Activated CD4-positive, alpha-beta T cell treated with anti-CD3 and anti-CD28 coated beads for 48 hours (primary cell): ENCODE measurements at places on chromosomes 3 and 15.

GRCh38 chr15:47756872-47757271 lies 39.6 kb downstream of the SEMA6D start:
- no peak for DNase-seq

- DNase-seq: no peak
Observed at GRCh38 chr3:133995264-133995663, 34.5 kb downstream of the SLCO2A1 start.

GRCh38 chr15:25178835-25179672 lies 224.3 kb downstream of the SNRPN start:
- no peak for DNase-seq

GRCh38 chr3:120424506-120424905 lies 26.3 kb downstream of the FSTL1 start:
- DNase-seq: no peak

GRCh38 chr3:77323626-77324025 lies 283.7 kb downstream of the ROBO2 start:
- DNase-seq: no peak

DNA sequence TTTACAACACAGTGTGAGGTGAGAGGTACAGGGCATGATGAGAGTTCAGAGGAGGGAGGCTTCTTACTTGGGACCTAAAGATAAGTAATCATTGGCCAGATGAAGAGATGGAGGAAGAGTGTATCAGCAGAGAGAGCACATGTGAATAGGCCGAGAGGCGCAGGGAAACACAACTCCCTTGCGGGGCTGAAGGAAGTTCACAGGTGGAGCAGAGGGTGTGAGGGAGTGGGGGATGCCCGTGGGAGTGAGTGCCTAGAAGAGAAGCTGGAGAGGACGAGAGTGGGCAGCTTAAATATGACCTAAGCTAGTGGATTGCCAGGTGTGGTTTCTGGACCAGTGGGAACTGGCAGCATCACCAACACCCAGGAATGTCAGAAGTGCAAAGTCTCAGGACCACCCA lies 98.2 kb upstream of the TBC1D5 start:
- DNase-seq: no peak

DNA sequence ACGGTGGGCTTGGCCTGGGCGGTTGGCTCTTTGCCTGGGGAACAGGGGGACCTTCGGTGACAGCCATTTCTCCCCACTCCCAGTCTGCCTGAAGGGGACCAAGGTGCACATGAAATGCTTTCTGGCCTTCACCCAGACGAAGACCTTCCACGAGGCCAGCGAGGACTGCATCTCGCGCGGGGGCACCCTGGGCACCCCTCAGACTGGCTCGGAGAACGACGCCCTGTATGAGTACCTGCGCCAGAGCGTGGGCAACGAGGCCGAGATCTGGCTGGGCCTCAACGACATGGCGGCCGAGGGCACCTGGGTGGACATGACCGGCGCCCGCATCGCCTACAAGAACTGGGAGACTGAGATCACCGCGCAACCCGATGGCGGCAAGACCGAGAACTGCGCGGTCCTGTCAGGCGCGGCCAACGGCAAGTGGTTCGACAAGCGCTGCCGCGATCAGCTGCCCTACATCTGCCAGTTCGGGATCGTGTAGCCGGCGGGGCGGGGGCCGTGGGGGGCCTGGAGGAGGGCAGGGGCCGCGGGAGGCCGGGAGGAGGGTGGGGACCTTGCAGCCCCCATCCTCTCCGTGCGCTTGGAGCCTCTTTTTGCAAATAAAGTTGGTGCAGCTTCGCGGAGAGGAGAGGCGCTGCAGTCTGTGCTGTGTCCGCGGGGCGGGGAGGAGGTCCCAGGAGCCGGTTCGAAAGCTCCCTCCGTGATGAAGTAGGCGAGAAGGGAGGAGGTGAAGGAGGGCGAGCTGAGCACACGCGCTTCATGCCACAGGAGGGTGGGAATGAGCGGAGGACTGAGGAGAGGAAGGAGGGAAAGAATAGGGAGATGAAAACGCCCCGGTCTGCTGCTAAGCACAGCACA lies 9.6 kb downstream of the CLEC3B start:
- DNase-seq: peak; percentile 46

DNA sequence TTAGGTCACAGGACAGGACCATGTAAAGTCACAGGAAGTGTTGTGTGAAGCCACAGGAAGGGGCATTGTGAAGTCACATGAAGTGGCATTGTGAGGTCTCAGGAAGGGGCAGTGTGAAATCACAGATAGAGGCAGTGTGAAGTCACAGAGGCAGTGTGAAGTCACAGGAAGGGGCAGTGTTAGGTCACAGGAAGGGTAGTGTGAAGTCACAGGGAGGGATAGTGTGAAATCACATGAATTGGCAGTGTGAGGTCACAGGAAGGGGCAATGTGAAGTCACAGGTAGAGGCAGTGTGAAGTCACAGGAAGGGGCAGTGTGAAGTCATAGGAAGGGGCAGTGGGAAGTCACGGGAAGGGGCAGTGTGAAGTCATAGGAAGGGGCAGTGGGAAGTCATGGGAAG lies 37.9 kb downstream of the GASK1A start:
- DNase-seq: no peak

DNA sequence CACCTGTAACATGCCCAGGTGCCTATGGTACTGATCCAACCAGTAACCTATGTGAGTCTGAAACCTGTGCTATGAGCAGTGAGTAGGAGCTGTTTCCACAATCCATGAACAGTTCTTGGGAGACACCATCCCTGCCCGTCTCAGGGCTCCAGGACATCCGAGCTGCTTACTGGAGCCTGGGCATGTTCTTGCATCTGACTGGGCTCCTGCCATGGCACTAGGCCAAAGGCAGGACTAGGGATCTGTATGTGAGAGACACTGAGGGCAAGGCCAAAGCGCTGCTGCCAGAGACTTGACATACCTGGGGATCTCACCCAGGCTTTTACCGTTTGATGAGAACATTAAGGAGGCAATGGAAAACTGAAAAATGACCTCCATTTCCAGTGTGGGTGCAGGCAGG lies 59.8 kb downstream of the WDR76 start:
- DNase-seq: no peak

DNA sequence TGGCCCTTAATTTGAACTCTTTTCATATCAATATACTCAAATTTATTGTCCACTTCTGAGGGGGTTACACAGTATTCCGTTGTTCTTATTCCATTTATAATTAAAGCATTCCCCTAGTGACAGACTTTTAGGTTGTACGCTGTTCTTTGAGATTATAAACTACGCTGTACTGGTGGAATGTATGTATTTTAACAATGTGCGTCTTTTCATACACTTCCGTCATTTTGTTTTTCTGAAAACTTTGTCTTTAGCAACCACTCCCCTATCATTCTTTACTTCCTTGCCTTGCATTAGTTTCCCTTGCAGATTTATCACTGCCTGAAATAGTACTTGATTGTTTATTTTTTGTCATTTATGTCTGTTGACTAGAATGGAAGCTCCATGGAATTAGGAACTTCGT lies 137.0 kb downstream of the THRB start:
- DNase-seq: no peak

DNA sequence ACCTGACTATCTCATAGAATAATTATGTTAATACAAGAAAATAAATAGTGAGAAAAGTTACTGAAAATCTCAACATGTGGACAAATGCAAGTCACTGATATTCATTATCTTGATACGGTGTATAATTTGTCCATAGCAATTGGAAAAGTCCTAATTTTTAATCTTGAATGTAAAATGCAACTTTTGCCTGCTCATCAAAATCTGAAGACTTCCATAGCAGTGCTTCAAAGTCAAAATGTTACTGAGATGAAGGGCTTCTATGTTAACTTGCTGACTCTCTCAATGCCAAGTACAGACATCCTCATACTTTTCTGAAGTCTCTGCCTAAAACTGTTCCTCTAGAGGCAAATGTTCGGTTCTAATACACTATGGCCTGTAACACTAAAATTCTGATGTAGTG lies 1300.1 kb upstream of the EPHA6 start:
- DNase-seq: no peak

- DNase-seq: peak; percentile 59
Observed at GRCh38 chr3:38004415-38005075, 14.0 kb downstream of the VILL start.

GRCh38 chr15:88872106-88872505 lies 23.2 kb downstream of the HAPLN3 start:
- DNase-seq: no peak

GRCh38 chr15:91224755-91225380 lies 124.8 kb downstream of the SV2B start:
- no peak for DNase-seq

- no peak for DNase-seq
Observed at GRCh38 chr3:175274474-175275218, 415.5 kb downstream of the NAALADL2 start.

GRCh38 chr3:138092023-138092422 lies 23.4 kb downstream of the DZIP1L start:
- no peak for DNase-seq

DNA sequence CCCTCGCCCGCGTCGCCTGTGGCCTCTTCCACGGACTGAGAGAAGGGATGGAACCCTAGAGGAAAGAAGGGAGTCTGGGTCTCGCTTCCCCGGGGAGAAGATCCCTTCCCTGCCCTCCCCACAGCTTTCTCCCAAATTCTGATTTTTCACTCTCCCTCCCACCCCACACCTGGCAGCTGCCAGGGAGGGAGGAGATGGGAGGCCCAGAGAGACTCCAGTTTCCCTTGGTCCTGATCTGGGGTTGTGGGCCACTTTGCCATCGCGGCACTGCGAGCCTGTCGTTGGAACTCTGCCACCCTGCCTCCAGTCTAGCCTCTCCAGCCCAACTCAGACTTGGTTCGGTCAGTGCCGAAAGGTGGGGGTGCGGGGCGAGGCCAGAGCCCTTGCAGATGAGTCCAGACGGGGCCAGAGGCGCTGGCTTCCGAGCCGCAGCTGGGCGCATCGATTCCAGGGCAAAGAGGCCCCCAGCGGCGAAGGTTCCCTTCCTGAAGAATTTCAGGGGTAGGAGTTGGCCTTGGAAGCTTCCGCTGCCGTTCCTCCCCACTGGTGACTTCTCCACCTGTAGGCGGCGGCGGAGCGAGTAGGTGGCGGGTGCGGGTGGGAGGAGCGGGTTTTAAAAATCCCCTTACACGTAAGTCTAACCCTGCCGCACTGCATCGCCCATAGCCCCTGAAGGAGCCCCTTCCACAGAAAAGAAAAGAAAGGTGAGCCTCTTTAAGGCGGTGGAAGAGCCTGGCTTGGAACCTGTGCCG lies 5.2 kb downstream of the WNT5A start:
- no peak for DNase-seq

- no peak for DNase-seq
Observed at GRCh38 chr3:169077394-169077906, 586.1 kb downstream of the MECOM start.

GRCh38 chr3:51860703-51861665 lies at the start of gene IQCF2:
IQCF2 (plus strand) TSS chr3:51861615; CDS start chr3:51861667, 52 bp downstream.
- no peak for DNase-seq

DNA sequence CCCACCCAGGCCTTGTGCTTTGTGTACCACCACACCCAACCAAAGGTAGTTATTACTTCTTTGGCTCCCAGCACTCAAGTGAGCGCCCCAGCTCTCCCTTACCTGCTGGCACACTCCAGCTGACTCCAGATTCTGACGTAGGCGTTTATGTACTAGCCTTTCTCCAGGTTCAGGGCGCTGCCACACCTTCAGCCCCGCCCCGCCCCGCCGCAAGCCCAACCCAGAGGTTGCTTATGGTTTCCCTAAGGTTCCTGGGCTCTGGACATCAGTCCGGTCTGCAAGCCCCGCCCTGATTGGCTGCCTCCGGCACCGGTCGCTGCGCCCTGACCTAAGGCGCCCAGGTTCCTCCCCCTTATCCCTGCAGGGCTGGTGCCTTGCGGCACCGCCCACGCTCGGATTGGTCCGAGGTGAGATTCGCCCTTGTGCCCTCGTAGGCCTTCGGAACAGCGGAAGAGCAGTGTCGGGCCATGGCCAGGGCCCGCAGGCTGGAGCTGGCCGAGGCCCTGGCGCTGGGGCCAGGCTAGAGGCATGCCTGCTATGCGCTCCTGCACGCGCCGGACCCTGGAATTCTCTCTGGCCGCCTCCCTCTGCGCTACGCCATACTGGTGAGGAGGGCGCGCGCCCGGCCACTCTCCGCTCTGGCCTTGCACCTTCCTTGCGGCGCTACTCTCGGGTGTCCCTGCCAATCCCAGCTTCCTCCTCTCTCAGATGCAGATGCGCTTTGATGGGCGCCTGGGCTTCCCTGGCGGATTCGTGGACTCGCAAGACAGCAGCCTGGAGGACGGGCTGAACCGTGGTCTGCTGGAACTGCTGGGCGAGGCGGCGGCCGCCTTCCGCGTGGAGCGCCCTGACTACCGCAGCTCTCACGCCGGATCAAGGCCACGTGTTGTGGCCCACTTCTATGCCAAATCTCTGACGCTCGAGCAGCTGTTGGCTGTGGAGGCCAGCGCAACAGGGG lies 19.8 kb upstream of the NUDT16 start:
- peak; percentile 34 for DNase-seq

GRCh38 chr3:102206511-102207031 lies 228.2 kb upstream of the ZPLD1 start:
- no peak for DNase-seq

DNA sequence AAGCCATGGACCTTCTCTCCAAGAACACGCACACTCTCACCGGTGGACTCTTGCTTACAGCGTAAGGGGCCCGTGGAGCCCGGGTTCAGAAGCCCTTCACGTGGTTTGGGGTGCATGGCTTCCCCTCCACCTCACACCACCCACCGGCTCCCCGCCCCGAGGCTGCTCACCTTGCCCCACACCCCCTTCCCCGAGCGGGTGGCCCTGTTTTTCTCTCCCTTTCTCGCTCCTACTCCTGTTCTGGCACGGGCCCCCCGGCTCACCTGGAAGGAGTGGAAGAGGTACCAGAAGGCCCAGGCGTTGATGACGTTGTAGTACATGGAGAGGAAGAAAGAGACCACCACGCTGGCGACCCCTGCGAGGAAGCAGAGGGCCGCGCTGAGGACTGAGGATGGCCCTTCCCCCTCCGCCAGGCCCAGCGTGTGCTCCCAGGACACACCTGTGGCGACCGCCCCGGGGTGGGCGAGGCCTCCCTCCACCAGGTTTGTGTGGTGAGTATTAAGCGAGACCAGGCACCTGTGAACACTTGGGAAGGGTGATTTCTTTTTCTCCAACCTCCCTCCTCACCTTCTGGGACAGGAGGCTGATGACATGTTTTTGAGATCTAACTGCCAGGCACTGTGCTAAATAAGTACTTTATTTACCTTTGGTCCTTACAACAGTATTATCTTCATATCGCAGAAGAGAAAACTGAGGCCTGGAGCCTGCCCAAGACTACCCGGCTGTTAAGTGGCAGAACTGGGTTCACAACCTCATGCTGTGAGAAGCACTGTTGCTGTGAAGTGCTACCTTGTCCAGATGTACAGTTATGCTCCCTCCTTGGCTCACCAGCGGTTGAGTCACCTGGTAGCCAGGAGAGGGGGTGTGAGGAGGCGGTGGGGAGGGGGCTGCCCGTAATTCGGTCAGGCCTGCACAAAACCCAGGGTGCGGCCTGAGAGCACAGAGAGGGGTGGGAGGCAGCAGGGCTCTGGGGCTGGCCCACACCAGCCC lies 16.3 kb downstream of the SLC6A20 start:
- no peak for DNase-seq

- no peak for DNase-seq
Observed at GRCh38 chr3:21331321-21331720, 419.7 kb downstream of the ZNF385D start.

GRCh38 chr15:101209285-101209845 lies 42.5 kb downstream of the CHSY1 start:
- DNase-seq: no peak
